H7 (cell line): ENCODE measurements at places on chromosomes 2 and 18. TPM values are rescaled to one million over a fixed set of nuclear protein-coding genes. Genes with fewer than 3 reads are reported as not detected.
A peak's percentile ranks its signal among the peaks of the same experiment; 100 is the strongest.

IL18R1 gene
- 0.41 and 0.42 TPM in 2 replicates for total RNA-seq

PNPT1 gene
- total RNA-seq: 37.5 and 45.2 TPM in 2 replicates

- DNase-seq: peak; percentile 93
Observed at GRCh38 chr2:205682239-205682970, at the start of gene NRP2. Gene NRP2, plus strand, starts transcription at chr2:205682501. Its CDS starts 790 bp downstream, at chr2:205683291.

DNA sequence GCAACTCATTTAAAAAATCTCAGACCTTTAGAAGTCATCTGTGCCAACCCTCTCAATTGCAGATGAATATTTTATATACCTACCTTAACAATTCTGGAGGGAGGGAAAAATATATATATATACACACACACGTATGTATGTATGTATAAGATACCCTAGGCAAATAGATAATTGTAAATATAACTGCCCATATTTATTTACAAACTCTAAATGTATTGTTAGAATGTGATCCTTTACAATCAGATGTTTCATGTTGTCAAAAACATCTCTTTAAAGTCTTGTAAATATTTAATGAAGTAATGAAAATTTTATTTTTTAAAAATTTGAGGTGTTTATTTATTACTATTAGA is 11.6 kb downstream of the ANKRD12 start:
- no peak for DNase-seq

- no peak for DNase-seq
Observed at GRCh38 chr2:25619185-25619584, 54.2 kb downstream of the DTNB start.

GRCh38 chr18:67363694-67364093 is 152.8 kb downstream of the DSEL start:
- DNase-seq: no peak

DNA sequence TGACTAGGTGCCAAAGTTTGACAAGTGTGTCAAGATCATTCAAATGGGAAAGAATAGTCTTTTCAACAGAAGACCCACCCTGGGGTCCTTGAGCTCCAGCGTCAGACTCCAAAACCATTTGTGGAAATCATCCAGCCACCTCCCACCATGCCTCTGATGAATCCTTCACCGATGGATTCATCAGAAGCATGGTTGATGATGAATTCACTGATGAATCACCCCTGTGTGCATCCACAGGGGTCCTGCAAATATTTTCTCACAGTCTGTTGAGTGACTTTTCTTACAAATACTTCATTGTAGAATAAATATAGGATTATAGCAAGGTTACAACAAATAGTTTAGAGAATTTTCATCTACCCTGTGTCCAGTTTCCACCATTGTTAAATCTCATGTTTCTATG is 4.3 kb downstream of the UGT1A9 start:
- DNase-seq: no peak

REG3A gene
- total RNA-seq: not detected in 2 replicates

GRCh38 chr2:232351686-232352510 is 26.7 kb upstream of the ALPP start:
- DNase-seq: peak; percentile 69

DNA sequence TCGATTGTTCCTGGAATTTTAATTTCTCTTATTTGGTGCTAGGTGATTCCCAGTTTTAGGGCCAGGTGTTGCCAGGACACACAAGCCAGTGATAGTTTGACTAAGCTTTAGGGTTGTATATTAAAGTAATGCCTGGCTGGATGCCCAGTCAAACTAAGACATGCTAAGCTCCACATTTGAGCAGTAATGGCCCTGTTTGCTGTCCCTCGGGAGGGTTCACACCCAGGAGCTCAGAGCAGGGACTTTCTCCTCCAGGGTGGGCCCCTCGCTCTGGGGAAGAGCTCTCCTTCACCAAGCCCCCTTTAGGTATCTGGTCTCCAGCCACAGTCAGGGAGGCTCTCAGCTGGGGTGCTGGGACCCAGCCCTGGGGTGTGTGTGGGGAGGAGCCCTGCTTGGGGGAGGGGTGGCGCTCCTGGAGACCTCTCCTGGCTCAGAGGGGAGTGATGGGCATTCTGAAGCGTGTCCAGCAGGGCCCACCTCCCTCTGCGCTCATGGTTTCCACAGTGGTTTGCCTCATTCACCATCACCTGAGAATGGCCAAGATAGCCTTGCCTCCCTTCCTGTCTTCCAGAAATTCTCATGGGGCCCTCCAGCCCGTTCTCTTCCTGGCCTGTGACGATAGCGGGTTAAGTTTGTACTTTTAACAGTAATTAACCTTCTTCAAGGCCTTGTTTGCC is 31.7 kb downstream of the INPP4A start:
- peak; percentile 55 for DNase-seq

GRCh38 chr2:179005976-179006375 is 44.0 kb downstream of the CCDC141 start:
- DNase-seq: no peak

DNA sequence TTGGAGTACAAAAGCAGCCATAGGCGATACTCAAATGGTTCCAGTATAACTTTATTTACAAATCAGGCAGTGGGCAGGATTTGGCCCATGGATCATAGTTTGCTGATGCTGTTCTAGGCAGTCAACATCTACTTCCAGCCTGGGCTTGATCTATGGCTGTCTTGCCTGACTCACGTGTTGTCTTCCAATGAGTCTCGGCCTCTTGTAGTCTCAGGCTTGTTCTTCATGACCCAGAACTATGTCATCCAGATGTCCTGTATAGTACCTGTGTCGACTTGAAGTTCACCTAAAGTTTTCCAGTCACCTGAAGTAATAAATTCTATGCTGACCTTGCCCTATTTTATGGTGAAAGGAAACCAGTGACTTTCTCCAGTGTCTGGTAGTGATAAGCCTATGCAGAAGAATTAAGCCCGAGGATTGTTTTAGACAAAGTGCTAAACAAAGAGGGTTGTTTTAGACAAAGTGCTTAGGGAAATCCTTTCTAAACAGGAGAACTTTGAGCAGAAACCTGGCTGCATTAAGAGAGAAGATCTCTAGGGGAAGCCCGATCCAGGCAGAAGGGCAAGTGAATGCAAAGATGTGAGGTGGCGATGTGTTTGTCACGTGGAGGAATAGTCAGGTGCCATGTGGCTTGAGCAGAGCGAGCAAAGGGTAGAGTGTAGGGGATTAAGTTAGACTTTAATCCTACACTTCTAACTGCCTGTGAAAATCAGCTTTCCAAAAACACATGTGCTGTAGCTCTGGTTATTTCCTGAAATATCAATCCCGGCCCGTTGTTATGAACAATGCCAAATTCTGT is 8.5 kb upstream of the THNSL2 start:
- DNase-seq: no peak

DNA sequence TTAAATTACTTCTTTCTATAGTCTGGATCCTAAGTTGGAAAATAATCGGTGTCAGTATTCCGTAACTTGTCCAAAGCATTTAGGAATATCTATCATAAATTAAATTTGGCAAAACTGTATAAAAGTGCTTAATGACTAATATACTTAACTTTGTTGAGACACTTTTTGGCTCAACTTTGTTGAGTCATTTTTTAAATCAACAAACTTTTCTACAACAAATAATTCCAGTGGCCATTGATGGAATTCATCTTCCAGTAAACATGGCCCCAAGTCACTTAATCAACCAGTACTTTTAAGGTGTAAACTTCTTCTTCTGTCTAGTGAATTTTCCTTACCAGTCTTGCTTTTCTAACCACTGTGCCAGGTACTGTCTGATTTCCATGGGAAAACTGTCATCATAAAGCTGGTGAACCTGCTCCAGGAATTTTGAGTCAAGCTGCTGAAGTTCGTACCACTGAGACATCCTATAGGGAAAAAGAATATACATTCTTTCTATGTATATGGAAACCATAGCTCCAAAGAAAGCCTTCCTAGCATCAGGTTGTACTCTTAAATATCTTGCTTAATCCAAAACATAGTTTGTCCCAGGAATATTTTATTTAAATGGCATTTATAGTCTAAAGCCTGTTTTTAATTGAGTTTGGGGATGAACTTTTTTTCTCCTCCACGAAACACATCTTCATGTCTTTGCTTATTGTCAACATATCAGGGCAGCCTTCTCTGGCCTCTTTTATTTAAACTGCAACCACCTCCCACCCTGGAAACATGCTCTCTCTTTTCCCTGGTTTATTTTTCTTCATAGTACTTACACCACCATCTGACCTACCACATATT is 4.2 kb downstream of the STAT1 start:
- DNase-seq: no peak

DNA sequence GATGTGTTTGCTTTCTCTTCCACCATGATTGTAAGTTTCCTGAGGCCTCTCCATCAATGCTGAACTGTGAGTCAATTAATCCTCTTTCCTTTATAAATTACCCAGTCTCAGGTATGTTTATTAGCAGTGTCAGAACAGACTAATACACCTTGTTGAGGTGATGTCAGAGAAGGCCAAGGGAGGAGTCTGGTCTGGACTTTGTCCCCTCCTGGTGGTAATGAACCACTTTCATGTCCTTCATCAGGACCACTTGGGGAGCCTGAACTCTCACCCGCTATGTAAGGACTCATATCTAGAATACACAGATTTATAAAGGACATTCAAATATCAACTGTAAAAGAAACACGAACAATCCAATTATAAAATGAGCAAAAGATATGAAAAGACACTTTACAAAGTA is 2.9 kb upstream of the CTAGE1 start:
- DNase-seq: no peak

DNA sequence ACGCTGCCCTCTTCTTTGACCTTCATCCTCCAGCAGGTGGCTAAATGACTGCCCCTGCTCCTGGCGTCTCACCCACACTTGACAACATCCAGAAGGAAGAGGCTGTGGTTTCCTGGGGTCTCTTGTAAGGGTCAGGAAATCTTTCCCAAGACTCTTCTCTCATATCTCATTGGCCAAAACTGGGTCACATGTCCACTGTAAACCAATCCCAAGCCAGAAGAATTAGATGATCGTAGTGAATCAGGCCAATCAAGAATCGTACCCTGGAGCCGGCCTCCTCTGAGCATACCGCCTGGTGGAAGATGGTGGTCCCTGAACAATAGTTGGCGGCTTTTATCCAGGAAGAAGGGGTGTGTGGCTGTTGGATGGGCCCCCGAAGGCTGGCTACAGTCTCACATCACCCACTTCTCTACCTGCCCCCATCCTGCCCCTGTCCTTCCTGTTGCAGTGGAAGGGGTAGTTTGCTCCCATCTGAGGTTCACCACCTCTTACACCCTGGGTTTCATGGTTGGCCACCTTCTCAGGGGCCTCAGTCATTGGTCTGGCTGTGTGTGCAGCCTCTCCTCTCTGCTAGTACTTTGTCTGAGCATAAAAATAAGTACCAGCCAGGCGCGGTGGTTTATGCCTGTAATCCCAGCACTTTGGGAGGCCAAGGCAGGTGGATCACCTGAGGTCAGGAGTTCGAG is 3.8 kb downstream of the SAG start:
- DNase-seq: no peak

DNA sequence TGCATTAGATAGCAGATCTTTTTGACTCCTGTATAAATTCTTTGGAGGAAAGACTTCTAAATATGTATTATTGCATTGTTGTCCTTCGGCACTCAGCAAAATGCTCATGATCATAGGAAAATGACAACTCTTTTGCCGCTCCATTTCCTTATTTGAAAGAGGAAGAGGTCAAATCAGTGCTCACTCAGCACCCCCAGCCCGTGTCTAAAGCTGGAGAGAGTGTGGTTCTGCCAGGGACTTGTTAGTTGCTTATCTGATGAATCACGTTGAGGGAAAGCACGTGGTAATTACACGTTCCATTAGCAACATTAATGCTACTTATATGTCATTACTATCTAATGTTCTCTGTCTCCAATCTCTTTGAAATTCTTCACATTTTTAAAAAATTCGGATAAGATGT is 46.0 kb upstream of the MBP start:
- no peak for DNase-seq

DNA sequence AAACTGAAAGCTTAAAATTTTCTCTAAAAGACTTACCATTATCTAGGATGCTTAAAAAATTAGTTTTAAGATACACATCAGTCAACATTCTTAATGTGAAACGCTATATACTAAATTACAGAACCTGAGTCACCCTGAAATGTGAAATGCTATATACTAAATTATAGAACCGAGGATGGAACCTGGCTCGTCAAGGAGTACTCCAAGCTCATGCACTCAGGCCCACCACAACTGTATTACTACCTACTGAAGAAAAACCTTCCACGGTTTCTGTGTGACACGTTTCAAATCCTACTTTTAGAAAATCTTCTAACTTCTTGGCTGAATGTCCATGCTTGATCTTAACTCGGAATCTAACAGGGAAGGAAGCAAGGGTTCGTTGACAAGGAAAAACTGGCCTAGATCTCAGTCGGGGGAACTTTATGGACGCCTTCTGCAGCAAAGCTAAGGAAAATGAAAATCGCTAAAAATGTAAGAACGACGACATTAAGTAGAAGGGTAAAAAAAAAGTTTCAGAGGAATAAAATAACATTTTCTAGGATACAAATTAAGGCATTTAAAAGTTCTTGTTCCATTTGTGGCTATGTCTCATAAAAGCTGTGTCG is 1.4 kb downstream of the PRKD3 start:
- DNase-seq: no peak

- DNase-seq: no peak
Observed at GRCh38 chr2:36140391-36140790, 215.2 kb upstream of the CRIM1 start.

DNA sequence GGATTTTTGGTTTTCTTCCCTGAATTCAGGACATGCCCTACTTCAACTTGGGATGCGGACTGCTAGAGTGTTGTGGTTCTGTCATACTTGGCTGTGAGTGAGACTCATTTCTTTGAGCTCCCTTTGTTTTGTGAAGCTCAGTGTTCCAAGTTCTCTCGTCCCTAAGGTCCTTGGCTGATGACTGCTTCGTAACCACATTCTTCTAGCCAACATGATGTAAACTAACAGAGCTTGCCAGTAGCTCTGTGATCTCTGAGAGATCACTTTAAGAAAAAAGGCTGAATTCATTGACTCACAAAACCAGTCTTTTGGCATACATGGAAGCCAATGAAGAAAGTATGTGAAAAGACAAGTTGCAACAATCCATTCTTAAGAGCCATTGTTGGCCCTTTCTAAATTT is 96.9 kb upstream of the MSTN start:
- DNase-seq: no peak

GRCh38 chr2:207086136-207086535 is 79.6 kb downstream of the KLF7 start:
- DNase-seq: no peak

GRCh38 chr2:145302886-145303285 is 783.0 kb upstream of the ZEB2 start:
- no peak for DNase-seq

SP140 gene
- 0.55 TPM in 1 of 2 replicates, not detected in the other for total RNA-seq

- DNase-seq: no peak
Observed at GRCh38 chr2:159982270-159982669, 80.1 kb downstream of the PLA2R1 start.

SKA1 gene
- total RNA-seq: 29.2 and 33.9 TPM in 2 replicates

DNA sequence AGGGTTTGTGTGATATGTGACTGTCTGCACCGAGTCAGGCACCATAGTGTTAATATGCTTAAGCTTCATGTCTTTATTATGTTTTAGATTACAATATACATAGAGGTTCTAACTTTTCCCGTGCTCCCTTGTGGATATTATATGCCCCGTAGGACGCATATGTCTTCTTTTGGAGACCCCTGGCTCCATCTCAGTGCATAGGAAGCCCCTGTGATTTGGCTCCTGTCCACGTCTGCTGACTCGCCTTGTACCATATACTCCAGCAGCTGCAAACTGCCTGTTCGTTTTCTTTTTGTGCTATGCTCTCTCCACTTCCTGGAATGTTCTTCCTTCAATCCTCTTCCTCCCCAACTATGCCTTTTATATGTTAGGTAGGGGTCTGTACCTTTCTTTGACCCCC is 110.9 kb downstream of the PTRHD1 start:
- DNase-seq: no peak
